ENCODE measurements at places on chromosomes 7 and 10.
A peak's percentile ranks its signal among the peaks of the same experiment; 100 is the strongest.

DNA sequence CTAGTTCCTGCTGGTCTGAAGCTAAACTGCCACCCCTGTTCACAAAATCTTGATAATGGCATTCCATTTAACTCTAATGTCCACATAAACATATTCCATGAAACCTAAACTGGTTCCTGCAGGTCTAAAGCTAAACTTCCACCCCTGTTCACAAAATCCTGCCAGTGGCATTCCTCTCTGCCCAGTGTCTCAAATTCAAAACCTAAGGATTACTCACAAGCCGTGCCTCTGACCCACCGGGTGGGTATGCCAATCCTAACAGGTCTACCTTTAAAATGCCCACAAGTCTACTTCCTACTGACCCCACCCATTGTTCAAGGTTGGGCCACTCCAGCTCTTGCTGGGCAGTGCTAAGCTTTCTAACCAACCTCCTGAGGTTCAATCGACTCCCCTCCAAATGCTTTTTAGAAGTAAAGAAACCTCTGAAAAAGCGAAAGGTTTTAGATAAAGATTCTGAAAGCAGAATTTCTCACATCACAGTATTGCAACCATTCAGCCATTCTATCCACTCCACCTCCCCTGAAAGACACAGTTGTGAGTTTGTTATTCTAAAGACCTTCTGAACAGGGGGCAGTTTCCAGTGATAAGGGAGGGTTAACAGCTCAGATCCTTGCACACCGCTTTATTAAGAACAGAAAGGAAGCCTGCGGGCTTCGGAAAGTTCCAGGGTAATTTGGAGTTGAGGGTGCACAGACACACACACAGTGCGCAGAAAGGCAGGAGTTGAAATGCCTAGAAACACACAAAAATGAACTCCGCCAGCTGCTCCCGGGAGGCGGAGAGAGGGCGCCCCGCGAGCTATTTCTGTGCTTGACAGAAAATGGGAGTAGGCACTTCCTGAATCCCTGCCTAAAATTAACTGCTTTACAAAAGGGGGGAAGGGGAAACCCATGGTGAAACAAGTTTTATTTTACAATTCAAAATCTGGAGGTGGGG is 87.7 kb downstream of the TNS3 start:
- no peak for DNase-seq

DNA sequence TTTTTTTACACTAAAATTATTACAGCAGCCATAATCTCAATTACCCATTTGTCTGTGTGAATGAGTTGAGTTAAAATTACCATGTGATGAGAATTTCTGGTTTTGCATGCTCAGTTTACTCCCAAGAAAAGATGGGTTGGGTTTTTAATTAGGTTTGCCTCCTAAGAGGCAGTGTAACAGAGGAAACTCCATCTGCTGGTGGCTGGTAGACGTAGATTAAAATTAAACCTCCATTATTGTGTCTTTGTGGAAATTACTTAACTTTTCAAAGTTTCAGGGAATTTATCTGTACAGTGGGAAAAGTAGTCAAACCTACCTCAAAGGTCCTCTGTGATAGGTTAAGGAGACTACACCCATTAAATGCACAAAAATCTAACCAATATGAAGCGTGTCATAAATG is 954.2 kb downstream of the PCDH15 start:
- no peak for DNase-seq

- DNase-seq: no peak
Observed at GRCh38 chr7:50310956-50311355, 6.4 kb downstream of the IKZF1 start.

DNA sequence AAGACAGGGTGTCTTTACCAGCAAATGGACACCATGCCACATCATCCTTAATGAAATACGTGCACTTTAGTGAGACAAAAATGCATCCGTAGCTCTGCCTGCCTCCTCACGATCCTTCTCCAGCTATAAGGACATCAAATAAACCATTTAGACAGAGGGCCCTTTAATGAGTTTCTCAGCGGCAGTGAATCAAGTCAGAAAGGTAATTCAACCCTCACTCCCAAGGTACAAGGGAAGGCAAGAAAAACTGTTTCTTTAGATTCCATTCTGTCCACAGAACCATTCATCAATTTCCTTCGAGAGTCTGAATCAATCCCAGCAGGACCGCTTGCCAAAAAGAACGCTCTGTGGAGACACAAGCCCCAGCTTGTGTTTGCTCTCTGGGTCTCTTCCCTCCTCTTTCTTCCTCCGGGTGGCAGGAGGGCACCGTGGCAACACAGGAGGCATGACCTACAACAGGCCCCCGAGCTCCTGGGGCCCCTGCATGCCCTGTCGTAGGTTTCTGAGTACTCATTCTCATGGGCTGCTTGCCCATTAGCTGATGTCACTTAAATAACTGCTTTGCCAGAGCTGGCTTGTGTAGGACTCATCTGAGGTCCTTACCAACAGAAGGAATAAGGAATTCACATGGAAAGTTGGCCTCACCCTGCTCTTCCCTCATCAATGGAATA is 297.8 kb upstream of the PRKCQ start:
- no peak for DNase-seq

DNA sequence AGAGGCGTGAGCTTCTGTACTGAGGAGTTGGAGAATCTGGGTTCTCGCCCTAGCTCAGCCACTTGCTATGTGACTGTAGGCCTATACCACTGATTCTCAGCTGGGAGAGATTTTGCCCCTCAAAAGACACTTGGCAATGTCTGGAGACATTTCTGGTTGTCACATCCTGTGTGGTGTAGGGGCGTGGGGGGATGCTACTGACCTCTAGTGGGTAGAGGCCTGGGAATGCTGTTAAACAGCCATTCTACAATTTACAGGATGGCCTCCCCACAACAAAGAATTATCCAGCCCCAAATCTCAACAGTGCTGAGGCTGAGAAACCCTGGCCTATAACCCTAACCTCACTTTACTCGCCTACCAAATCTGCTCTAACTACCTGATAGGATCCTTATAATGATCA is 58.8 kb upstream of the GAD2 start:
- no peak for DNase-seq

DNA sequence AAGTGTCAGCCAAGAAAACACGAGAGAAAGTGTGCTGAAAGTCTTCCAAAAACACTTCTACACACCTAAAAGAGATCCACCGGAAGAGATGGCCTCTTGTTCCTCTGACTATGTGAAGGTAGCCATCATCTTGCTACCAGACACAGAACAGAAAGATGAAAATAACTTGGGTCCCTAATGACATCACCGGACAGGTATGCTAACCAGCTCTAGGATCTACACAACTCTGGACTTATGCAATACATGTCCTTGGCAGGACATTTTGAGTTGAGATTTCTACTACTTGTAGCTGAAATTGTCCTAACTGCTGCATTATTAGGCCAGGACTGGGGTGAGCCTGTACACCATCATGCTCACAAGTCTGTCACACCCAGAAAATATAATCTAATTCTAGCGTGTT is 358.7 kb downstream of the ELMO1 start:
- DNase-seq: peak; percentile 18

- DNase-seq: no peak
Observed at GRCh38 chr7:8387551-8388256, 45.7 kb upstream of the NXPH1 start.

GRCh38 chr10:120392671-120393079 is 64.4 kb upstream of the PLPP4 start:
- no peak for DNase-seq

DNA sequence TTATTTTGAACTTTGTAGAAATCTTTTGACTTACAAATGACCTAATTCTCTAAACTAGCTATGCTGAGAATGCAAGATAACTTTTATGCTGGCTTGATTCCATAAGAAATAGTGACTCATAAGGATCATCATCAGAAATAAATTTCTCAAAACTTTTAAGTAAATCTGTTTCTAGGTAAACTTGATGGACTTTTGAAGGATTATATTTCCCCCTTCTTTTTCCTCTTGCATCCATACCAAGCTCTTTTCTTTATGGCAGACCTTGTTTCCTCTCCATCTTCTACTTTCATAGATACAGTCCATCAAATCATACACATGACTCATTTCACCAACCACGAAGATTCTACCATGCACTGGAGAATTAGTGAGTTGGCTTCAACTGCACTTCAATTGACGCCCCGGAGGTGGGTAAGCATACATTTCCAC is 336.3 kb downstream of the KCNMA1 start:
- no peak for DNase-seq

GRCh38 chr7:137146552-137147337 is 196.8 kb downstream of the PTN start:
- no peak for DNase-seq

GRCh38 chr7:136403591-136403990 is 426.4 kb upstream of the MTPN start:
- no peak for DNase-seq

GRCh38 chr10:112404617-112405016 is 30.7 kb downstream of the ACSL5 start:
- no peak for DNase-seq

DNA sequence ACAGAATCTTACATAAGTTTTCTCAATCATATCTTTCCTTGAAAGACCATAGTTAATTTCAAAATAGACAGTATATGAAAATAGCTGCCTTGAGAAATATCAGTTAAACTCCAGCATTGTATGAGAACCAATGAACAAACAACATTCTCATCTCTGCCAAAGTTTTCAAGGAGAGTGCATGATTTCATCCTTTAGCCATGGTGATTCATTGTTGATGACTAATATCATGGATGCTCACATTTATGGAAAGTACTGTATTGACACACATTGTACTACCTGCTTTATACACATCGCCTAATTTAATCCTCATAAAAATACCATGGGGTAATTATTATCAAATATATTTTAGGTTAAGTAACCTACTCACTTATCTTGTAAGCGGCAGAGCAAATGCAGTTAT is 250.3 kb downstream of the CNTNAP2 start:
- DNase-seq: no peak

- DNase-seq: no peak
Observed at GRCh38 chr10:27513451-27514191, 9.5 kb downstream of the RAB18 start.

- DNase-seq: no peak
Observed at GRCh38 chr10:103231047-103231551, 14.6 kb upstream of the RPEL1 start.

GRCh38 chr7:77910124-77910523 is 111.6 kb downstream of the PHTF2 start:
- DNase-seq: no peak

DNA sequence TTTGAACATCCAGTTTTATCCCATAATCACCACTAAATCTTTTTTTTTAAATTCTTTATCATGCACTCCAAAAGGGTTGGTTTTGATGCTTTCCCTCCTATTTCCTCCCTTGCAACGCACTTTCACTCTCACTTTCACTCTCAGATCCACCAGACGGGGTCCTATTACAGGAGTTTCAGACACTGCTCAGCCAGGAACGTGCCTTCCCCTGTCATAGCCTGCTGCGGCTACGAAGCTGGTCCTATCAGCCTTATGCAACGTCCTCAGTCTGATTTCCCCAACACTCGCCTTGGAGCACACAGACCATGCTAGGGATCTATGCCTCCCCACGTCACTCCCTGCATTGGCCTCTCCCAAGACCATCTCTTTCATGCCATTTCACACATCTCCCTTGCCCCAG is 23.4 kb downstream of the ZPBP start:
- no peak for DNase-seq

DNA sequence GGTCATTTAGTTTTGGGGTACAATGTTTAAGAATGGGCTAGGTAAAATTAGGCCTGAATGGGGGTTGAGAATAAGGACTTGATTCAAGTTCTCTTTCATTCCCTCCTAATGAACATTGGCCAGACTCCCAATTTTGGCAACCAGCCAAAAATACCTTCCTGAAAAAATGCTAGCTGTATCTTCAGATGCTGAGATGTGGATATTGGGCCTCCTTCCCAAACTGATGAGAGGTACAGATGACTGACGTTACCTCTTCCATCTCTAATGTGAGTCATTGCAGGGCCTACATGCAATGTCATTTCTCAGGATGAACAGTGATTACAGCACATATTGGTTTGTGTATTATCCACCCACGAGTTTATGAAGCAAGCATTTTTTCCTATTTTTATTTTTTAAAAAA is 151.6 kb downstream of the SND1 start:
- no peak for DNase-seq

All from uterus (tissue), 4 donors.